Amniotic stem cell (primary cell): ENCODE measurements at places on chromosomes 4 and X.

DNA sequence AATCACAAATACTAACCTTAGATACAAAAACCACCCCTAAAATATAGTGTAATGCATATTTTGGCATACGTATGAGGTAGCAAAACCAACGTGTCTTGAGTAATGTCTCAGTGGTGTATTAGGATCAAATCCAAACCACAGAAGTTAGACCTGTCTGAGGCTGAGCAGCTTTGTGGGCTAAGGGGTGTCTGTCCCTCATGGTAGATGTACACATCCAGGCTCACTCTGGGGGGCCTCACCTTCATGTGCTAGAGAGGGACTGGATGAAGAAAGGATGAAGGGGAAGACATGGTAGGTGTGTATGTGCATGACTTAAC is 188.0 kb upstream of the TBC1D9 start:
- no peak for DNase-seq

DNA sequence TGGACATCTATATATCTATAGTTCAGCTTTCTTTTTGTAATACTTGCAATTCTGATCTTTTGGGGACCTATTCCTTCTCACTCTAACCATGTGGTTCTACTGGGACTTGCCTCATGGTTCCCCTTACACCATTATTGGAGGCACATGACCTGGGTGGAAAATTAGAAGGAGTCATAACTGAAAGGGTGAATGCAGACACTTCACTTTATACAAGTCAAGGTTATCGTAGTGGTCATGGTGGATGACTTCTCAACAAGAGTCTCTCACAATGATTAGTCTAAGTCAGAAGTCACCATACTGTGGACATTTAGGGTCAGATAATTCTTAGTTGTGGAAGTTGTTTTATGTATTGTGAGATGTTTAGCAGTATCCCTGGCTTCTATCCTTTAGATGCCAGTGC is 10.5 kb upstream of the EIF4E start:
- no peak for DNase-seq

- DNase-seq: no peak
Measured at GRCh38 chrX:70332600-70332999, 42.7 kb downstream of the KIF4A start.

- no peak for DNase-seq
Measured at GRCh38 chr4:53059256-53059655, 197.1 kb downstream of the RASL11B start.

GRCh38 chr4:176065435-176066291 is at the start of gene WDR17:
Gene WDR17, plus strand, starts transcription at chr4:176065841. Its CDS starts 45,740 bp downstream, at chr4:176111581.
- peak; percentile 42 for DNase-seq

- DNase-seq: no peak
Measured at GRCh38 chr4:185716577-185717376, 95.2 kb downstream of the SORBS2 start.

DNA sequence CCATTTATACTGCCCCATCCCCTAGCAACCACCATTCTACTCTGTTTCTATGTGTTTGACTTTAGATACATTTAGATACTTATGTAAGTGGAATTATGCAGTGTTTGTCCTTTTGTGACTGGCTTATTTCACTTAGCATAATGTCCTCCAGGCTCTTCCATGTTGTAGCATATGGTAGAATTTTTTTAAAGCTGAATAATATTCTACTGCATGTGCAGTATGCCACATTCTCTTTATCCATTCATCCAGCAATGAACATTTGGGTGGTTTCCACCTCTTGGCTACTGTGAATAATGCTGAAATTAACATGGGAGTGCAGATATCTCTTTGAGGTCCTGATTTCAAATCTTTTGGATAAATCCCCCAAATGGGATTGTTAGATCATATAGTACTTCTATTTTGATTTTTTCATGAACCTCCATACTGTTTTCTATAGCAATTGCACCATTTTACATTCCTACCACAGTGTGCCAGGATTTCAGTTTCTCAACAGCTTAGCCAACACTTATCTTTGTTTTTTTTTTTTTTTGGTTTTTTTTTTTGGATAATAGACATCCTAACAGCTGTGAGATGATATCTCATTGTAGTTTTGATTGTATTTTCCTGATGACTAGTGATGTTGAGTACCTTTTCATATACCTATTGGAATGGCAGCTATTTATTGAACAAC is 105.9 kb upstream of the LNX1 start:
- no peak for DNase-seq

- no peak for DNase-seq
Measured at GRCh38 chr4:140969296-140969695, 164.0 kb downstream of the RNF150 start.

- no peak for DNase-seq
Measured at GRCh38 chrX:113300580-113300979, 459.9 kb upstream of the AMOT start.

DNA sequence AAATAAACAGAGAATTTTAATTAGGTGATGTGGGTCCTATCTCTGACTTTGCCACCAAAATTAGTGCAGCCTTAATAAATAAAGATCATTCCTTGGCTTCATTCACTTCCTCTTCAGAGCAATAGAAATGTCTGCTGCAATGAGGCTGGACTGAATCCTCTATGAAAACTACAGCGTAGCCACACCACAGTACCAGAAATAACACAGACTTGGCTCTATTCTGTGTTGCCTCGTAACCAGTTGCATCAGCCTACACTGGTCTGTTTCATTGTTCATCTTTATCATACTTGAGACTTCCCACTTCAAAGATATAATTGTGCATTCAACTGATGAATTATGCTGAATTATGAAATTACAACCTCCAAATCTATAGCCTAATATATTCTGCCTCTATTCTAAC is 15.8 kb downstream of the GLRA3 start:
- DNase-seq: no peak

DNA sequence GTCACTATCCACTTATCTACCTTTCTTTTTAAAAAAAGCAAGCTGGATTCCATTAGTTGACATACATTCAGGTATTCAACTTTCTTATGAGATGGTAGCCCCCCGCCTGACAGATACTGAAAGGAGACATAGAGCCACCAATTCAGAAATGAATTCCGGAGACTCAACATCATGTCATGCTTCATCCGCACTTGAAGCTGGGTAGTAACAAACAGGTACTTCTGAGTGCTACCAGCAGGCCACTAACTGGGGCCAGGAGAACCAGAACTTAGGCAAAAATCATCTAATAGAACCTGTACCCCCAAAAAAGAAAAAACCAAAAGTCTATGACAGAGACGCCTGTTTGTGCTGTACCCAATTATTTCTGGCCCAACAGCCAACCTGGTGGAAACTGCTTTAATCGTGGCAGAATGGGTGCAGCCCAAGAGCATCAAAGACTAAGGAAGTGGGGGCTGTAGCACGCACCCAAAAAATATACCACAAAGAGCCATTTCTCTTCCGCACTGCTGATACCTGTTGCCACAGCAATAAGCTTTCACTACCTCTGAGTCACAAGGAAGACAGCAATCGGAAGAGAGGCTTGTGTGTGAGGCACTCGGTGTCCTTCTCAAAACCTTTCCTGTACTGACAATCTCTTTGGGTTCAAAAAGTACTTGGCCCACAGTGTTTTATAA is 84.8 kb downstream of the AFAP1 start:
- DNase-seq: no peak

DNA sequence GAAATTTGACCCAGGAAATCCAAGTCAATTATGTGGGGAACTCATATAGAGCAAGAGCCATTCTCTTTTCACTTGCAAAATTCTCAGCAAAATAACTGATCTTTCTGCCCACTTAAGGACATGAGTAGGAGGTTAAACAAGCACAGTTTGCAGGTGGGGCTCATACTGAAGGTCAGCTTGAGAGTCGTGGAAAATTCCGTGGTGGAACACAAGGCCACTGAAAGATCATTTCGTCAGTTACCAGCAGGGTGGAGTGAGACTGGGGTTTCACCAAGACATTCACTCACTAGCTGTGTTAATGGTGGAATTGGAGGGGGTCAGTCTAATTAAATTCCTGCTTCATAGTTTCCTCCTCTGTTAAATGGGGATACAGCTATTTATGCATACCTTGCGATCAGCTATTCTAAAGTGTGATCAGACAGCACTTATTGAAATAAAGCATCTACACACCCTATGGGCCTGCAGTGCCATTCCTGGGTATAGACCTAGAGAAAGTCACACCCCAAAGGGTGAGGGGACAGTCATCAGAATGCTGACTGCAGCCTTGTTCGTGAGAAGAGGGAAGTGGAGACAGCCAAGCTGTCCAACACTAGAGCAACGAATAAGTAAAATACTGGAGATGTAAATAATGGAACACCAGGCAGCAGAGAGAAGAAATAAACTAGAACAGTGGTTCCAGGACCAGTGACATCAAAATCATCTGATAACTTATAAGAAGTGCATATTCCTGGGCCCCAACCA is 42.7 kb upstream of the CLNK start:
- DNase-seq: no peak

DNA sequence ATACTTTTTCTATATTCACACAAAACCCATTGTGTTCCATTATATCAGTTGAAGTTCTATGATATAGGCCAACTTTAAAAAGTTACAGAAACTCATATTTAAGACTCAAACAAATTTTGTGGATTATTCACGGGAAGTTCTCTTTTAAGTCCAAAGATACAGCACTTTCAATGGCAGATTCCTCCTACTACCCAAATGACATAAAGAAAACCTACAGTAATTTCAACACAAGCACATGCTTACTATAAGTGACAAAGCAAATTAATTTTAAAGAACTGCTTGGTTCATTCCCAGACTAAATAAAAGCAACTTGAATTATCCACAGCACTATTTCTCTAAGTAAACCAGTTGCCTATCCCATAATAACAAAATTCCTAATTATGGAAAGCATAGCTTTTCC is 4.1 kb downstream of the PPA2 start:
- no peak for DNase-seq

GRCh38 chr4:89681219-89681618 is 155.7 kb downstream of the SNCA start:
- DNase-seq: no peak

DNA sequence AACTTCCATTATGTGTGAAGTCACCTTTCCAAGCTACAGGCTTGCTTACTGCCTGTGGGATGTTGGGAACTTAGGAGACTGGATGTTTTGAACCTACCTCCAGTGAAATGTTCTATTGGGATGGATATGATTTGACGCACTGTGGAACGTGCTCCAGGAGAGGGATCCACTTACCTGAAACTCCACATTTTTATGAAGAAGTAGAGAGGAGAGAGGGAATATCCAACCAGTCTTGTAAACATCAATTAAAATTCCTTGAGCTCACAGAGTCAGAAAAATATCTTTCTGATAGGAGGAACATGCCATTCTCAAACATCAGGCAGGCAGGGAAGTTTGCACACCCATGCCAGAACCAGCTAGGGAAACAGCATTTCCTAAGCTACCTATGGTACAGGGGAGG is 91.1 kb upstream of the MAOA start:
- no peak for DNase-seq

- no peak for DNase-seq
Measured at GRCh38 chrX:120207009-120207605, 43.5 kb upstream of the ZBTB33 start.

- no peak for DNase-seq
Measured at GRCh38 chr4:2565533-2565932, 29.1 kb downstream of the FAM193A start.

DNA sequence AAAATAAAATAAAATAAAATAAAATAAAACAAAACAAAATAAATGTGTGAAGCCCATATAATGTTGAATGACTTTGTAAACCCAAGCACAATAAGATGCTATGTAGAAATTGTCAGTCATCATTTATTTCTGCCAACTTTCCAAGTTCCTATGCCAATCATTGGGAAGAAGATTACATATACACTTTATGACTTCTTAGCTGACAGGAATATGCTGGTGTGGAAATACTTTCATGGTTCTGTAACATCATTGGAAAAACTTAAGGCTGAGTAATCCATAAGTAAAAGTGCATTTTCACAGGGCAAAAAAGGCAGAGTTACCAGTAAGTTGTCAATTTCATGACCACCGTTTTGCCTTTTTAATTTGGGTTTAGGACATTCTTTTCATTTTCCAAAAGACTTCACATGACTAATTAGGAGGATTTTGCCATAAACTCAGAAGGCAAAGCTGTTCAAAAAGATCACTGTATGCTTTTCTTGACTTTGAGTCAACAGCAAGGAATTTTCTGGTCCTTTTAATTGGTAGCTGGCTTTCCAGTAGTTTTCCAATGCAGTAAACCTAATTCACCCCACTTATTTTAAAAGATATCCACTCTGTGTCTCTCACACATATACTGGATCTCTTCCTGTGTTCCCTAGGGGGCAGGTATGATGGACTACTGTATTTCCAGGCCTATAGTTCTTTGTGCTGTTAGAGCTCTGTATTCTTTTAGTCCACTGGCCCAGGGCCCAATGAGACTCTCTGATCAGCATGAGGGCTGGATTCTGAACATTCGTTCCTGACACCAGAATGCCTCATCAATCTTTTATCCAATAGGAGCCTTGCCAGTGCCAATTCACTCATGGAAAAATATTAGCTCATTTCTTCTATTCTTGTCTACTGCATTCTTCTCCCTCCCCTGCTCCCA is 26.2 kb upstream of the SCRG1 start:
- peak; percentile 33 for DNase-seq

DNA sequence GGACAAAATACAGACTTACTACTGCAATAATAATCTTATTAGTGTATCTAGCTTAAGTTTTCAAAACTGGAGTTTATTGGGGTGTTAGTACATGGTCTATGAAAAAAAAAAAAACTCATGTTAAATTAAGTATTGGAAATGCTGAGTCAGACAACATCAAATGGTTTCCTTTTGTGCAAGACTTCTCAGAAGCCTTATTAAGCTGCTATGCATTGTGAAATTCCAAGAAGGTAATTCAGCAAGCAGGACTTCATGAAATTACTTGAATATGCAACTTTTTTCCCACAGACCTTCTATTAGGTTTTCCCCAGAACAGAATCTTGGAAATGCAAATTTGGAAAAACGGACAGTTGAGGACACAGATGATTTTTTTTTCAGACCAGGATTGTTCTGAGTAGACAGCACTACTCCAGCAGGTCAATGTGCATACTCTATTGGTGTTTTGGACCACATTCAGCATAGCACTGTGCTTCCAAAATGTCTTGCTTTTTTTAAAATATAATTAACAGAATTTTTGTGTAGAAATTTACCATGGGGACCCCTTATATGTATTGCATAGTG is 568.8 kb upstream of the TENM3 start:
- no peak for DNase-seq

- DNase-seq: no peak
Measured at GRCh38 chr4:39326468-39326977, 39.6 kb downstream of the RFC1 start.

GRCh38 chrX:22012051-22012450 is 20.1 kb upstream of the PHEX start:
- DNase-seq: no peak

GRCh38 chr4:89069481-89069880 is 12.5 kb upstream of the FAM13A start:
- DNase-seq: no peak

- no peak for DNase-seq
Measured at GRCh38 chrX:46202733-46203514, 342.3 kb downstream of the ZNF674 start.
